Urothelium cell line (cell line): ENCODE measurements at places on chromosomes 7 and 10.

- DNase-seq: peak; percentile 32
Measured at GRCh38 chr10:65861249-65861648, 1064.6 kb upstream of the LRRTM3 start.

DNA sequence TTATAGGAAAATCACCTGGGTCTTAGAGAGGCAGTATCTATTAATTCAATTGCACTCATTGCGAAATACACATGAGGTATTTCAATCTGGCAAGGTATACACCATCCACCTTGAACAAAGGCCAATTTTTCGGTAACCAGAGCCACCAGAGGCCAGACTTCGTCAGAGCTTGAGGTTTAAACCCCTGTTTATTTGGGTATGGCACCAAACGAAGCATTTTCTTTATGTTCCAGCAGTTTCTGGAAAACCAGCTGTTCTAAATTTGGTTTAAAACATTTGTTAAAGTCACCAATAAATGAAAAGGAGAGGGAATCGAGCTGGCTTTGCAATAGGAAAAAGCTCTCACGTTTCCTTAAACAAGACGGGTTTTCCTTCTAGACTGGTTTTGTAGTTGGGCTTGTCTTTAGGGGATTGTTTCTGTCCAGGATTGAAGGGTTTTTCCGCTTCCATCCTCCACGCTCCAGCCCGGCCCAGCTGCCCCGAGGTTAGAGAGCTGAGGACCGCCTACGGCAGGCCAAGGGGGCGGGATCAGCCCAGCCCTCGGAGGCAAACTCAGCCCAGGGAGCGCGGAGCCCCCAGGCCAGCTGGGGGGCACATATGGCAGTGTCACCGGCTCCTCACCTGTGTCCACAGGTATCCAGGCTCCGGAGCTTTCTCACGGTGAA, 539.4 kb upstream of the MGMT start:
- DNase-seq: no peak

GRCh38 chr10:132057191-132057681, 8.5 kb upstream of the JAKMIP3 start:
- no peak for DNase-seq

DNA sequence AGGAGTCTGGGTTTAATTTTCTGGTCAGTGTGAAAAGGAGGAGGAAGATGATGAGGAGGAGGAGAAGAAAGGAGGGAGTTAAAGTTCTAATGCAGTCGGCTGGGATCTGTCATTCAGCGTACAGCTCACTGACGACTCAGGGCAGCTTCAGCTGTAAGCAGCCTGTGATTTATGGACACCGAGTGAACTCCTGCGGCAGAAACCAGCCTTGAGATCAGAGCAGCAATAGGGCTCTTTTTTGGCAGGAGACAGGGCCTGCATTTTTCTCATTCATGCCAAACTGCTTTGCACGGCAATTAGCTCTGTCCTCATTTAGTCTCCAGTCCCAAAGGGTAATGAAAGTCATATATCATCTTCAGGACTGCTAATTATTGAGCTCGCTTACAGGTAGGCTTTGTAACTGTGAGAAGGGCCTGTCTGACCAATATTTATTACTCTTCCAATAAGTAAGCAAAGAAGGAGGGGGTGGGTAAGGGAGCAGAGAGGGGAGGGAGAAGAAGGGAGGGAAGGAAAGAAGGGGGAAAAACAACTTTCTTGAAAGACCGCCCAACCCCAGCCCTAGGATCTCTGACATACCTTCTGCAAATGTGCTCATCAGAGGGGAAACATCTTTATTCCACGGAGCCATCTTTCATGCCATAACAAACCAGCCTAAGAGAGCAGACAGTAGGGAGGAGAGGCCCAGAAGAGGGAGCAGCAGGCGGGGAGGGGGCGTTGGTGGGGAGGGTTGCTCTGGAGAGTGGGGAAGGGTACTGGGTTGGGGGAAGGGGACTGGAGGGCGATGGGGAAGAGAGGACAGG, 48.1 kb upstream of the COMTD1 start:
- DNase-seq: no peak

GRCh38 chr7:23165316-23165715, 16.5 kb upstream of the NUP42 start:
- no peak for DNase-seq

DNA sequence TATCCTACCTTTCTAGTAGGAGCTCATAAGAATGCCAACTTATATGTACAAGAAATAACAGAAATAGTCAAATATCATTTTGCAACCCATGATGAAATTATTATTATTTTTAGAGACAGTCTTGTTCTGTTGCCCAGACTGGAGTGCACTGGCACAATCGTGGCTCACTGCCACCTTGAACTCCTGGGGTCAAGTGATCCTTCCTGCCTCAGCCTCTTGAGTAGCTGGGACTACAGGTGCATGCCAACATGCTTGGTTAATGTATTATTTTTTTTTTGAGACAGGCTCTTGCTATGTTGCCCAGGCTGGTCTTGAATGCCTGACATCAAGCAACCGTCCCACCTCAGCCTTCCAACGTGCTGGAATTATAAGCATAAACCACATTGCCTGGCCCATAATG, 44.8 kb downstream of the TNPO3 start:
- DNase-seq: no peak

- DNase-seq: peak; percentile 30
Measured at GRCh38 chr10:93199191-93199751, 125.6 kb downstream of the CYP26A1 start.

DNA sequence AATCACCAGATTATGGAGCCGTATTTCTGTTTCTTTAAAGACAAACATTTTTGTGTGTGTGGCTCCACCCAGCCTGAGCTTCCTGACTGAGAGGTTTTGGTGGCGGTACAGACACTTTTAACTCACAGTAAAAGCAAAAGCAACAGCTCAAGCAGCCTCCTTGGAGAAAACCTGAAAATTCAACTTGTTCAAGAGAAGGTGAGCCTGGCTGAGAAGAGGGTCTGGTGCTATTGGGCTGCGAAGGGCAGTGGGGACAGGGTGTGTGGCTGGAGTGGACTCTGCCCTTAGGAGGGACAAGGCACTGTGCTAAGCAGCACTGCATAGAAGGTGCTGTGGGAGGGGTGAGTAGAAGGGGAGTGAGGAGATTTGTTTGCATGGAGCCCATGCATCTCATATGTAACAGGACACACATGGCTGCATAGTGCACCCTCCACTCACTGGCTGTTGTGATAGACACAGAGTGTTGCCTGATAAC, at the start of gene GIMAP7:
TSS of gene GIMAP7 (plus strand) at position 125 of the 475 bp plus-strand sequence. CDS start 5,103 bp downstream, outside the sequence.
- DNase-seq: no peak

GRCh38 chr10:33227489-33227888, 107.0 kb downstream of the NRP1 start:
- no peak for DNase-seq

DNA sequence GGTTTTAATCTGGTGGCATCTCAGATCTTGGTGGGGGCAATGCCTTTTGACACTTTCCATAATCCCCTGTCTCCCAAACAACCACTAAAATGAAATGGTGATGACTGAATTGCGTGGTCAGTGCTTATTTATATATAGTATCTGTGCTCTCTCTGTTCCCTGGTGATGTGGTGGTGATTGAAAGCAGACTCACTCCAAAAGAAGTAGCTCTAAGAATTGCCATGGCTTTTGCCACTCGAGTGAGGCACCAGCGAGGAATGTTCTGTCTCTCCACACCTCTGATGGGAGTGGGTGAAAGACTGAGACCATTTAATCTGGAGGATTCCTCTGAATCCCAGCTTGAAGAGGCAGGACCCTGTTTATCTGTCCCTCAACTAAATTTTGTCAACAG, 2.8 kb downstream of the DUSP5 start:
- peak; percentile 46 for DNase-seq

GRCh38 chr7:4878336-4879335, 4.9 kb downstream of the RADIL start:
- peak; percentile 51 for DNase-seq

- no peak for DNase-seq
Measured at GRCh38 chr10:77796311-77796915, 130.1 kb downstream of the DLG5 start.

- DNase-seq: no peak
Measured at GRCh38 chr7:137996386-137996851, 5.5 kb downstream of the CREB3L2 start.
